Osteocyte (in vitro differentiated cells): ENCODE measurements at places on chromosomes 7 and 10. TPM values are rescaled to one million over a fixed set of nuclear protein-coding genes. Genes with fewer than 3 reads are reported as not detected.

GRCh38 chr10:132138133-132138532, 48.6 kb upstream of the DPYSL4 start:
- DNase-seq = no peak

DNA sequence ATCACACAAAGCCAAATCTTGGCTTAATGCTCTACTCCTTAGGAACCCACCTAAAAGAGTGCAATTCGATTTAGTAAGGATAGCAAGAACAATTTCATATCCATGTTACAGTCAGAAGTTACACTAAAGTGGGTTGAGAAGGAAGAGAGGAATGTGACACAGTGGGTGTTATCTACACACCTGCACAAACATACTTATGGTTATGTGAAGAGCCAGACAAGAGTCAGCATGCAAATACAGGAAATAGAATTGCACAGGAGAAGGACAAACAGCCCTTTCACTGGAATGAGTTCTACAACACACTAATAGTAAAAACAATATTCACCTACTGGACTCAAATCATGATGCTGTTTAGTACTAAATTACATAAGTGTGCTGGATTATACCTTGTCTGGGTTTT, 262.8 kb downstream of the DGKB start:
- DNase-seq = no peak

GRCh38 chr7:106243893-106244292, 40.9 kb downstream of the NAMPT start:
- no peak for DNase-seq

The GPR85 gene
- 0.10 TPM in 1 of 2 replicates, not detected in the other for total RNA-seq

The CYP2C18 gene
- not detected in 2 replicates for total RNA-seq

The KLHL7 gene
- total RNA-seq = 48.1 and 50.2 TPM in 2 replicates

The CCL26 gene
- total RNA-seq = not detected in 2 replicates
